Activated CD8-positive, alpha-beta memory T cell treated with anti-CD3 and anti-CD28 coated beads for 24 hours (primary cell): ENCODE measurements at places on chromosomes 11 and 22.

GRCh38 chr11:100941033-100941432 is 188.6 kb downstream of the PGR start:
- no peak for DNase-seq

GRCh38 chr22:41912338-41913039 is 2.4 kb downstream of the SHISA8 start:
- DNase-seq: no peak

DNA sequence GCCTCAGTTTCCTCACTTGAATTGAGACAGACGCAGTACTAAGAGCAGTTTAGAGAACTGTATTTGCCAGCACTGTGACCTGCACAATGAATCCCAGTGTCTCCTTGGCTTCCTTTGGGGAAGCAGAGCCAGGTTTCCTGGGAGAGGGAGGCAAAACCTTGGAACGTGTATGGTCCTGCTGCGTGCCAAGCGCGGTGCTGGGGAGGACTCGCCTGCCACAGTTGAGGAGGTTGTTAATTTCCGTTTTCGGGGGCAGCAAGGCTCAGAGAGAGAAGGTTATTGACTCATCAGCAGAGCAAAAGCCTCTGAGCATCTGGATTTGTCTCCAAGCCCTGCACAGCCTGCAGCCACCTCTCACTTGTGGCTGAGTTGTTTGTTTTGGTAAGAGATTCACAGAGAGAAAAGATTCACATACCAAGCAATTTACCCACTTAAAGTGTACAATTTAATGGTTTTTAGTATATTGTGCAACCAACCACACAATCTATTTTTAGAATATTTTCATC is 10.8 kb downstream of the SYT12 start:
- no peak for DNase-seq

GRCh38 chr22:20524004-20524481 is 16.6 kb downstream of the MED15 start:
- no peak for DNase-seq

- peak; percentile 71 for DNase-seq
These were observed 753 bp upstream of the PPARA start for GRCh38 chr22:46149512-46150033.

GRCh38 chr22:39479254-39479653 is 22.4 kb downstream of the MGAT3 start:
- no peak for DNase-seq

- no peak for DNase-seq
These were observed 15.0 kb upstream of the TMEM135 start for GRCh38 chr11:87022738-87023137.

DNA sequence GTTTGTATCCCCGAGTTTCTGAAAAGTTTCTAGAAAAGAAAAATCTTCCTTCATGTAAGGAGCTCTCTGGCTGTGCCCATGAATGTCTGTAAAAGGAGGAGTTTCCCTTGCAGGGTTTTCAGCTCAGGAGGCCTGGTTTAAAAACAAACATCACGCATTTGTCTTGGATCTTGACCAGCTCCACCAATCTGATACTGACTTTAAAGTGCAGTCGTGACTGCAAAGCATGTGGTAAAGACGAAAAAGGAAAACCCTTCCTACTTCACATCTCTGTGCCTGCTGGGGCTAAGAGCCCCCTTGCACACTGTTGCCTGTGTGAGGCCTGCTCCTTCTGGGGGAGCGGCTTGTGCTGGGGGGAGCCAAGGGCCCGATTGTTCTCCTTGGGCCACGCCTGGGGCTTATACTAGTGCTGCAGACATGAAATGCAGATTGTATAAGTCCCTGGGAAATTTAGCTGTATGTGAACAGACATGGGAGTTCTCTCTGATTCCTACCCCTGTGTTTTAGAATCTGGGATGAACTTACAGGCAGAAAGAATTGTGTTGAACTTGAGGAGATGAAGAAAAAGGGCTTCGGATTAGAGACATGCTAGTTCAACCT is 62.1 kb downstream of the ADAMTS15 start:
- no peak for DNase-seq

DNA sequence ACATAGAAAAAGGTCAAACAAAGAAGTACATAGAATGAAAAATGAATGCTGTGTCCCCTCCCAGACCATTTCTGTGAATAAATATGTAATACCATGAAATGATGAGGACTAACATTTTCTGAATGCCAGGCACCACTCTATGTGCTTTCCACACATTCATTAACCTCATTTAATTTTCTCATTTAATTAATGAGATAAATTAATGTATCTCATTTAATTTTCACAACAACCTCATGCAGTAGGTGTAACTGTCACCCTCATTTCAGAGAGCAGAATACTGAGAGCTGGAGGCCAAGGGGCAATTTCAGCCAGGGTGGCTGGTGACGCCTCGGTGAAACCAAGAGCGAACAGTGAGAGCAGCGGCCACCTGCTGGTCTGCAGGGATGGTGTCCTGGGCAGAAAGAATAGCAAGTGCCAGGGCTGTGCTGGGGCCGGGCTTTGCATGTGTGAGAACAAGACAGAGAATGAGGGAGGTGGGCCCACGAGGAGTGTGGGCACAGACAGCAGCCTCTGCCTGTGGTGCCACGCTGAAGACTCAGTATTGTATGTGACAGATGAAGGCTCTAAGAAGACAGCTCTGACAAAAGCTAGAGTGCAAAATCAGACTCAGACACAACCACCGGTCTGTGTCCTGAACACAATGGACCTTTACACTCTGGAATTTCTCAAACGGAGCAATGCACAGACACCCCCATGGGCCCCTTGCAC is 1.8 kb upstream of the SERPIND1 start:
- no peak for DNase-seq

GRCh38 chr11:113645593-113646349 is 60.3 kb downstream of the TMPRSS5 start:
- no peak for DNase-seq

- DNase-seq: no peak
These were observed 77.9 kb upstream of the PITPNB start for GRCh38 chr22:27996981-27997380.

GRCh38 chr11:30956751-30957150 is 370.6 kb upstream of the MPPED2 start:
- DNase-seq: no peak

DNA sequence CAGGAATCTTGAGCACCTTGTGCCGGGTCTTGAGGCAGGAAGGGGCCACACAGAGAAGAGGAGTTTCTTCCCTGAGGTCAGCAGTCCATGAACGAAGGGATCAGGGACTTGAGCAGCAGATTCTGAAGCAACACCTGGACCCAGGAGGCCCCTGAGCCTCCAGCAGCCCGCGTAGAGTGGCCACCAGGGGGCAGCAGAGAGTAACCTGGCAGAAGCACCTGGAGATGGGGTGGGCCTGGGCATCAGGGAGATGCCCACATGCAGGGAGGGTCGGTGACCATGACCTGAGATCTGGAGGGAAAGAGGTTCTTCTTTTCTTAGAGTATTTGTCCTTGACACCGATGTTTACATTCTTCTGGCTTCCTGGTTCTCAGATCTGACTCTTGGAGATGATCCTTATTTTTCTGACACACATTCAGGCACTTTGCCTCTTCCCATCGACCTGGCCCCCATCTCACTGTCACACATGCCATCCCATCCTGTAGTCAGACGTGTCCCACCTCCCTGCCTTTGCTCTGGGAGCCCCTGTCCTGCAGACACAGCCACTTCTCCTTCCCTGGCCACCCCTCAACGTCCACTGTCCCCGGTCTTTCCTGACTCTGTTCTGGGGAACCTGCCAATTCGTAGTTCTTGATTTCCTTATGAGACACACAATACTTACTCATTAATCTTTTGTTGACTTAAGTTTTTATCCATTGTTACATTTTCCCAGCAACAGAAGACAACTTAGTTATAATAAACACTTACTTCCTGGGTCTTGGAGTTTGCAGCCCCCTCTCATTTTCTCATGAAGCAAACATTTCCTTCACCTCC is 66.5 kb downstream of the GGTLC2 start:
- peak; percentile 93 for DNase-seq

DNA sequence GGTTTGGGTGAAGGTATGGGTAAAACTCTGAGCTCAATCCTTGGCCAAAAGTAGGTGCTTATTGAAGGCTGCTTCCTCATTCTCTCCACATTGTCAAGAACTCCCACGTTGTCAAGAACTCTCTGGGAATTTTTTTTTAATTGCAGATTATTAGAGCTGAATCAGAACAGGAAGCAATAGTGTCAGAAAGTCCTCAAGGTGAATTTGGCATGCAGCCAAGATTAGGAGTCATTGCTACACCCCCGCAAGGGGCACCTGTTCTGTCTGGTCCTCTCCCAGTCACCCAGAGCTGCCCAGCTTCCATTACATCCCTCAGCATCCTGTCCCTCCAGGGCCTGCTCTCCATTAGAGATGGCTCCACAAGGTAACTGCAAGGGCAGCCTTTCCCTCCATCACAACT is 996.5 kb downstream of the OPCML start:
- no peak for DNase-seq

GRCh38 chr11:122140500-122140899 is 24.5 kb upstream of the BLID start:
- DNase-seq: no peak

GRCh38 chr11:118010738-118011461 is 24.7 kb downstream of the IL10RA start:
- DNase-seq: no peak

DNA sequence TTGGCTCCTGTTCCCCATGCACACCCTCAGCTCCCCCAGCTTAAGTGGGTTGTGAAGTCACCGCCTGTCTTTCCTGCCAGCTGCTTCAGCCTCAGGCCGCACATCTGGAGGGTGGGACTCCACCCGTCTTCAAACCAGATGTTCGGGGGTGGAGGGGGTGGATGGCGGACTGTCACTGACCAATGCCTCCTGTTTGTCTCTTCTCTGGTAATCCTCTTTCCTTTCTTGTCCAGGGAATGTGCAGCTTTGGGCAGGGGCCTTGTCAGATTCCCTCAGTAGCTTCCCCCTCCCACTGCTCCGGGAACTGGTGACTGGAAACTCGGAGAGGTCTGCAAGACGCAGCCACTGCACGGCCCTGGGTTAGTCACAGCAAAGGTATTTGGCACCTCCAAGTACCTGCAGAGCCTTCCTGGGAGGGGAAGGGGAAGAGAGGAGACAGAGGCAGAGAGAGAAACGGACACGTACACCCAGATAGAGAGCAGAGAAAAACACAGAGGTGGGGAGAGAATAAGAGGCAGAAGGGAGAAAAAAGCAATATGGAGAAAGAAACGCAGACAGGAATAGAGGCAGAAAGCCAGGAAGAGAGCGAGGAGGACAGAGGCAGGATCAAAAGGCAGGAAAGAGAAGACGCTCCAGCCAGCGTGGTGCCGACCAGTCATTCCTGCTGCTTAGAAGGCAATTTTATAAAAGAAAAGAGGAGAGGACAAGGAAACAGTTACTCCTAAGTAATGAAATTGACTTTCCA is 56.1 kb upstream of the TIMP3 start:
- DNase-seq: no peak

DNA sequence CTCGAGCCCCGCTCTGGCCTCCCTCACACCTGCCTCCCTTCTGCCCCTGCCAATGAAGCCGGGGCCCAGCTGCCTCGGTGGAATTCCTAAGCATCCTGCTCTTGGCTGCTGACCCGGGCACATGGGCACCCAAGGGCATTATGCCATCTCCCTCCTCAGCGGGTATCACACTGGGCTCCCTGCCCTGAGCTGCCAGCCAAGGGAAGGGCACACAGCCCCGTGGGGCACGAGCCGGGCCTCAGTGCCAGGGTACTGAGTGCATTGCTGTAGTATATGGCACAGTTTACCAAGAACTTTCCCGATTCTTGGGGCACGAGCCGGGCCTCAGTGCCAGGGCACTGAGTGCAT is 43.8 kb upstream of the JAM3 start:
- no peak for DNase-seq

GRCh38 chr11:1307998-1308742 is 1.3 kb downstream of the TOLLIP start:
- DNase-seq: peak; percentile 56

DNA sequence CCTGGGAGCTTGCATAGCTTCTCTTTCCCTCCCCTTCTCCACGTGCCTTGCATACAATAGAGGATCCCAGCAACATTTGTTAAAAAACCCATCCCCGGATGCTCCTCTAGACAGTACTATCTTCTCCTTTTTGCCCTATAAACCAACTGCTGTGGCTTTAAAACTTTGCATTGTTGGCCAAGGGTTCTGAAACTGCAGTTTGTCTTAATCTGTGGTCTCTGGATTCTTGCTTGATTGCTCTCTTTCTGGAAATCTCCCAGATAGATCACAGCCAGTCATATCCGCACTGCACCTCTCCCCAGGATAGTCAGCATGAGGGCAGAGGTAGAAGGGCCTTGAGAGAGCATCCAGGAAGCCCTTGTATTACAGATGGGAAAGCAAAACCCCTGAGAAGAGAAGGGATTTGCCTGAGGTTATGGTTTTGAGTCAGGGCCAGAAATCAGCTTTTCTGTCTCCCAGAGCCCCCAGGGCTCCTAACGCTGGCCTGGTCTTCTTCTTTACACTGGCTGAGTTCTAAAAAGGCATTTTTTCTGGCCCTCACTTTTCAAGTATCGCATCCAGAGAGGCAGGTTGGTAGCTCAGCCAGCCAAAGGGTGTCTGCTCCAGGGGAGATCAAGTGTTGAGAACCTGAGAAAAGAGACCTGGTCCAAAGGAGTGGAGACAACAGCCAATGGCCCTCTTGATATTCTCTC is 70.6 kb downstream of the ADM start:
- DNase-seq: no peak

- no peak for DNase-seq
These were observed 110.2 kb downstream of the RBFOX2 start for GRCh38 chr22:35918456-35918855.

- peak; percentile 57 for DNase-seq
These were observed 1.8 kb downstream of the ALKBH8 start for GRCh38 chr11:107563702-107564101.

DNA sequence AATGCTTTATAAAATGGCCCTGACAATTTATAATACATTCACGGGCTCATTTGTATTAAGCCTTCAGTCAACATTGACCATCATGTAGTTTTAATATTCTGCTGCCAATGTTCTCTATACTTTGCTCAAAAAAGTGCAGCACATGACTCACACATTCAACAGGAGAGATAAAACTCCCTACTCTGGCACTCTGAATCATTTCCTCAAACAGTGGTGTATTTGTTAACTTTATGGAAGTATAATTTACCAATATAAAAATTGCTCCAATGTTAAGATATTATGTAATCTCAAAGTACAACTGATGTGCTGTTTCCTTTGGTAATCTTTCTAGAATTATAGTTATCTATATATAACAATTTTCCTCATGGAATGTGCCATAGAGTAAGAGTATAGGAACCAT is 39.9 kb downstream of the MAML2 start:
- no peak for DNase-seq

- DNase-seq: no peak
These were observed 1.0 kb downstream of the ADAMTS15 start for GRCh38 chr11:130449310-130449990.

DNA sequence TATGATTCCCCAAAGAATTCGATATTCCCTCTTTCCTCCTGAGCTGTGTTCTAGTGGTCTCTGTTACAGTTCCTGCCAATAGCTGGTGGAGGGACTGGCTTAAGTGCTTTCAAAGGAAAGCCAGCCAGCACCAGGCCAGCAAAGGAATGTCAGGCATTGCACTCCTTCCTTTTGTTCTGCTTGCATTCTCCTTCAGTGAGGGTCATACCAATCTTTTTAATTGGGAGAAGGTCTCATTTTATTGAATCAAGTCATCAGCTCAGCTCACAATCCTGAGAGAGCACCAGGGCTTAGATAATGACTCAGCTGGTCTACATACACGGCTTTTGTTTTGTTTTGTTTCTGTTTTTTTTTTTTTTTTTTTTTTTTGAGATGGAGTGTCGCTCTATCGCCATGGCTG is 222.9 kb downstream of the NAV2 start:
- no peak for DNase-seq
